ENCODE measurements at places on chromosomes 7 and 10.

DNA sequence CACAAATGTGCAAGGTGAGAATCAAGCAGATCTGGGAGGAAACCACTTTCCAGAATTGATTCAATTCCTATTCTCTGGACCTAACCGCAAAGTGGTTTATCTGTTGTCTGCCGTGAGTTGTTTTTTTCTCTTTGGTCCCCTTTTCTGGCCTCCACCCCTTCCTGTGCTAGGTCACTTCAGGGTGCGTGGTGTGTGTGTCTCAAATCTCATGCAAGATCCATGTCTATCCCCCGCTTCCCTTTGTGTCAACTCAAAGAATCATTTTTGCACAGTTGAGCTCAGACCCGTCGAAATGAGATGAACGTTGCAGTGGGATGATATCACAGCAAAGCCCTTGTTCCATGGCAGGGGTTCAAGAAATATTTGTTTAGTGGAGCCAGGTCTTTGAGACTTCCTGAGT is 184.5 kb downstream of the GATA3 start:
- no peak for DNase-seq

- no peak for DNase-seq
Observed at GRCh38 chr10:50447691-50448090, 176.1 kb downstream of the SGMS1 start.

- DNase-seq = no peak
Observed at GRCh38 chr10:71974489-71975021, 10.4 kb downstream of the CHST3 start.

GRCh38 chr7:135710417-135711138 is 17.4 kb downstream of the SLC13A4 start:
- no peak for DNase-seq

Measured in stimulated activated CD4-positive, alpha-beta T cell treated with anti-CD3 and anti-CD28 coated beads, Interleukin-1b, Interleukin-23, amount 100 ng/mL, for 4 hours (primary cell).